ENCODE measurements at places on chromosomes 7 and 10.

- DNase-seq = no peak
Observed at GRCh38 chr10:106493751-106494150, 670.8 kb downstream of the SORCS1 start.

DNA sequence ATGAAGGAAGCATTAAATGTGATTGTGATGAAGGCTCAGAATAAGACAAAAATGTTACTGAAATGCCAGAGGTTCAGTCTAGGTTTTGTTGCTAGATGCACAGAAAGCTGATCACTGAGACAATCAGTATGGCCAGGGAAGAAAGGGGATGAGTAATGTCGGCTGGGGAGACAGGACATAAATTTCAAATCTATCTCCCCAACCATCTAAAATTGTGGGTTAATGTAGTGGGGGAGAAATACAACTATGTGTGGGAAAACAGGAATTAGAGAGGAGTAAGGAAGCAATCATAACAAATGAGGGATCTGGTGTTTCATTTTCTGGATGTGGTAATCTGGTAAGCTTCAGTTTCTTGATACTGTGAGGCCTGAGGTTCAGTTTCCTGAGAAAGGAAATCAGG lies 1111.0 kb downstream of the XPNPEP1 start:
- DNase-seq = no peak

DNA sequence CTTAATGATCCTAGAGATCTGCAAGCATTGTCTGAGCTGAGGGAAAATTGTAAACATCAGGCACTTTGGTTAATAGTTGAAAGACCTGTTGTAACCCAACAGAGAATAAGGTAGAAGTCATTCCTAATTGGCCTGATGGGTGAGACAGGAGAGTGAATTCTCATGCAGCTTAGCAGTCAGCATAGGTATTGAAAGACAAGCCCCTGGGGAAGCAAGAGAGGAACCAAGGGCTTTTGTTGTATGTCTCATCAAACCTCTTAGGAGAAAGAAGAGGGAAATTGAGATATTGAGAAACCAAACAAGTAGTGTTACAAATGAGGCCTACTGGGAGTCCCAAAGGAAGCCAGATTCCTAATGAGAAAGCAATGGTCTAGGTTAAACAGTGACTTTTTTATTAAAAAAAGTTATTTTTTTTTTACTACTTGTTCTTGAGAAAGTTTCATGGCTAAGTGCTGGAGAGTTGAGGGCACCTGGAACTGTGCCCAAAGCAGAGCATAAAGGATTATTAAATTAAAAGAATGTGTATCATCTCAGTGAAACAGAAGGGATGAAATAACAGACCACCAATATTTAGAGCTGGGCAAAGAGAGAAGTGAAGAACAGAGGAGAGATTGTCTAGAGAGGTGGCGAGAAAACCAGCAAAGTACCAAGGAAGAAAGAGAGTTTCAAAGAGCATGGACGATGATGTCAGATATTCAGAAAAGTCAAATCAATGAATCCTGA lies 168.9 kb downstream of the CDK14 start:
- no peak for DNase-seq

GRCh38 chr7:117193564-117193963 lies 129.3 kb downstream of the WNT2 start:
- DNase-seq = no peak

DNA sequence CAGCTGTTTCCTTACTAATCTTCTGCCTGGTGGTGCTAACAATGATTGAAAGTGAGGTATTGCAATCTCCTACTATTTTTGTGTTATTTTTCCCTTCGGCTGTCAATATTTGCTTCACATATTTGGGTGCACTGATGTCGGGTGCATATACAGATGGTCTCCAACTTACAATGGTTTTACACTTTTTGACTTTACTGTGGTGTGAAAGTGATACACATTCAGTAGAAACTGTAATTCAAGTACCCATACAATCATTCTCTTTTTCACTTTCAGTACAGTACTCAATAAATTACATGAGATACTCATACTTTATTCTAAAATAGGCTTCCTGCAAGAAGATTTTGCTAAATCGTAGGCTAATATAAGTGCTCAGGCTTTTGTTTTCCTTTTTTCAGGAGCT lies 73.2 kb downstream of the RNF216 start:
- DNase-seq = no peak

GRCh38 chr10:92327445-92328433 lies 36.8 kb downstream of the MARCHF5 start:
- no peak for DNase-seq

- no peak for DNase-seq
Observed at GRCh38 chr10:129692695-129693094, 225.7 kb downstream of the MGMT start.

DNA sequence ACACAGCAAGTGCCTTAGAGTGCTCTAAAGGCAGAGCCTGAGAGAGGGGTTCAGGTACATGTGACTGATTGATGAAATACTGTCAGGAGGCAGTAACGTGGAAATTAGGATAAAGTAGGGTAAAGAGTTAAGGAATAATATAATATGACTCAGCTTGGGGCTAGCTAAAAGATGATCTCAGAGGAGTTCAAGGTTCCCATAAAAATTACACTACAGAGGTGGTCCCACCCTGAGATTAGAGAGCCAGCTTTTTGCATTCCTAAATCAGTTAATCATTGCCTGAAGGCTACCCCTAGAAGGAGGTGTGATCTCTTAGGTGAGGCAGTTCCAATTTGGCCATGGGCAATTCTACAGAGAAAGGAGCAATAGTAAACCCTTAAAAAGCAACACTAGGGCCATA lies 5.8 kb downstream of the LIPJ start:
- no peak for DNase-seq

DNA sequence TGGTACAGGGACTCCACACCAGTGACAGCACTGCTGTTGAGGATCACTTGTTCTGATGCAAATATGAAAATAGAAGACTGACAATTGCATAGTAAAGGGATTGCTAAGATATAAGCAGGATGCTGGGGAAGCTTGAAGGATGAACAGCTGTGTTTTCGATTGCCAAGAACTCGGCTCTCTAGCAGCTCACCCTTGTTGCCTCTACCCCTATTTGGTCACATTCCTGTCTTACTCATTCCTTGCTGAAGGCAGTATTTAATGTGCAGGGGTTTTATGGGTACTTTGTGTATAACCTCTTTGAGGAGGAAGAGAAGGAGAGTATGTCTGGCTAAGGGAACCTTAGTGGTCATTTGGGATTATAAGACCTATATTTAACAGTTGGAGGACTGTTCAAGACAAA lies 218.8 kb downstream of the AUTS2 start:
- DNase-seq = no peak

DNA sequence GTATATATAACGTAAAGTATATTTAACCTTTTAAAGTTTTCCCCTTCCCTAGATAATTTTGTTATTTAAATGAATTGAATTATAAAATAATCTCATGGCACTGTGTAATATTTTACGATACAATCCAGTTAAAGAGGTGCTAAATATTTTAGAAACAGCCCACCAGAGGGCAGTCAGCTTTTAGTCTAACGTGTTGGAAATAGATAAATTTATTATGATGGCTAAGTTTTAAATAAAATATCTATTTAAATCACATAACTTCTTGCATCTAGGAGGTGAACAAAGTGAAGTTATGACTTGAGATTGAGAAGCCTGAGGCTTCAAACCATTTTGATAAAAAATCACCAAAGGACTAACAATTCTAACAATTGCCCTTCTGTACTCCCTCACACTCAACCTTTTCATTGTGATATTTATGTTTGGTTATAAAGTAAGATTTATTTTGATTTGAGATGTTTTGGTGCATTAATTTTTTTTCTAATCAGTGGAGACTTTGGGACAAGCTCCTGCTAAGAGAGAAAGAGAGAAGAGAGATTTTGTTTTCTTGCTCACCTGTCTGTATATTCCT lies 171.5 kb upstream of the SP4 start:
- DNase-seq = peak; percentile 5

DNA sequence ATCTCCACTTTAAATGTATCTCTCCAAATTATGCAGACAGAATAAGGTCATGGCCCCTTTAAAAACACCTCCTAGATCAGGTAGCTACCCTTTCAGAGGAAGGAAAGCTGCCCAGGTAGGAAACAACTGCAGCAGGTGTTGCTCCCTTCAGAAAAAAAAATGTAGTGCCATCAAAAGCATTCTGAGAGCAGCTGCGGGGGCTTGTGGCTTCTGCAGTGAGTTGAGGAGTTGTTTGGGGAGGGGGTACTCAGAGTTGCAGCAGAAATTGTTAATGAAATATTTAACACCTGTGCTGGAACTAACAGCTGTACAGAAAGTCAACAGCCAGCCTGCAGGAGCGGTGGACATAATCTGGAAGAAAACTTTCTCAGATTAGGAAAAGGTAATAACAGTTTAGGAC lies 24.0 kb downstream of the CDHR3 start:
- DNase-seq = peak; percentile 12

Data from NCI-H2171 (cell line).